ENCODE measurements at places on chromosomes 7 and 10.

GRCh38 chr7:68434857-68435256 lies 1163.4 kb upstream of the AUTS2 start:
- DNase-seq: no peak

GRCh38 chr10:95308389-95309302 lies 17.8 kb upstream of the PDLIM1 start:
- no peak for DNase-seq

DNA sequence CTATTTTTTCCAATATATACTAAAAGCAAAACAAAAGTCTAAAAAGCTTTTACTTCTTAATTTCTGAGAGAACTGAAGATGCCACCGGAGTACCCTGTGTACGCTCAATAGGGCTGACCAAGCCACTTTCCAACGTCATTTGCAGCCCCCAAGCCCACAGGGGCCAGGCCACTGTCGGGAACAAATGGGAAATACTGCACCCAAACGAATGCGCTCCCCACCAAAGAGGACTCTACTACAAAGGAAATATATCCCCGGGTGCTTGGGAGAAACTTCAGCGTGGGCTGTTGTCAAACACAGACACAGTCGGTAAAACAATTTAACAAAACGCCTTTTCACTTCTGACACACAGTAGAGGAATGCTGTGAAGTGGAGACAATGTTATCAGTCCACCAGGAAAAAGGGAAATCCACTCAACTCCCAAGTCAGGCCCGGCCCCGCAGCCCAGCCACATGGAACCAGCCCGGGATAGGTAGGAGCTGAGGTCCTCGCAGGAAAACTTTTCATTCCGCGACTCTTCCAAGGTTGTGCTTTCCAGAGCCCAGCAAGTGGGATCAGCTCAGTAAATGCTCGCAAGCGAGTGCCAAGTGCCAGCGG lies 1.4 kb downstream of the PARD3 start:
- DNase-seq: no peak

GRCh38 chr10:103852856-103853255 lies 2.5 kb downstream of the SH3PXD2A start:
- DNase-seq: no peak
